HS-5 (cell line): ENCODE measurements at places on chromosomes 2 and 18.

DNA sequence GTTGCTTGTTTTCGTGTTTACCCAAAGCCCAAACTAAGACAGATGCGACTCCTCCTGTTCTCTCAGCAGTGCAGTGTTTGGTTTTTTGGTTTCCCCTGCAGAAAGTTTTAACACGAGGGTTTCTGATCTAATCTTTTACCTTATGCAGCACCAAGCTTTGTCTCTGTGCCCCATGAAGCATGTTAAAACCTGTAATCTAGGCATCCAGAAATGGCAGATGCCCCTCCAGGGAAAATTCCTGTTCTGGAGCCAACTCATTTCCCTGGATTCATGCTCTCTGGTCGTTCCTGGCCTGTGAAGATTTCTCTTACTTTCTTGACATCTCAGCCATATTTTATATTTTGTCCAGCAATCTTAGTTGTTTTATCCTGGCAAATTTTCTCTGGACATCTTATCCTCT is 91.5 kb downstream of the LTBP1 start:
- no peak for DNase-seq

- no peak for DNase-seq
Observed at GRCh38 chr2:260507-261161, 3.2 kb downstream of the SH3YL1 start.

- no peak for DNase-seq
Observed at GRCh38 chr2:197298609-197299008, 12.0 kb downstream of the ANKRD44 start.

- DNase-seq = no peak
Observed at GRCh38 chr2:222477962-222478608, 53.7 kb downstream of the SGPP2 start.

DNA sequence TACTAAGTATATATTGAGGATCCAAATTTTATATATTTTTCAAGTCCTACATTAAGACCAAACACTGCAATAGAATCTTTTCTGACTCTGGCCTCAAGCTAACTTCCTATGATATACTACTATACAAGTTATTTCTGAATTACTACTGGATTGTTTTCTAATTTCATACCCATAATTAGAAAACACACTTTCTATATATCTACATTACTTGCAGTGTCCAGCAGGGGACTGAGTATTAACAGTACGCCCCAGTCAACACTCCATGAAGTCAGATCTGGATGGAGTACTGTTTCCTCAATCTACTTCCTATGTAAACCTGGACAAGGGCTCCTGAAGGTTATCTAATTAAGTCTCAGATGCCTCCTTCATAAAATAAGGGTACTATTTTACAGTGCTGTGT is 26.5 kb downstream of the RMP24 start:
- DNase-seq = no peak

DNA sequence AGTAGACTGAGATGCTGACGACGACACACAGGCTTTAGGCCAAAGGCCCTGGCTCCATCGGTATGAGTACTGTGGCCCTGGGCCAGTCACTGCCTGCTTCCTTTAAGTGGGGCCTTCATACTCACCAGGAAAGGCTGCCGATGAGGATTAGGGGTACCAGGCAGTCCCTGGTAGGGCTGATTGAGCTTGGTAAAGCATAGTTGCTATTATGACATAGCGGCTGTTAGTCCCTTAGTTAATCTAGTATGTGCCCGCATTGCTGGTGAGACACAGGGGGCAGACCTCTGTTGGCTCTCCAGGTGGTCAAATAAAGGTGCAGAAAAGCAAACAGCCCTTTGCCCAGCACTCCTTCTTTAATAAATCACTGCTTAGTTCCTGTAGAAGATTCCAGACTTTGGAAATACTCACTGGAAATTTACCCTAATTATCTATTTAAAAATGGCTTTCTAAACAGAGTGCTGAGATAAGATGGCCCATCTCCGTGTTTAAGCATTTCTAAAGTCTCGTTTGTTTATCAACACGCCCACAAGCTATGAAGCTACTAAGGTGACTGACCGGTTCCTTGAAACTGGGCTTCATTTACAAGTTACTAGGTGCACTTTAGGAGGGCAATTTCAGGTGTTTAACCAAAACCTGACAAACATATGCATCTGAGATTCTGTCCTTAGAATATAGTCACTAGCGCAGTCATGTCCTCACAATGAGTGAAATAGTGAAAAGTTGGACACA is 8.7 kb upstream of the BIN1 start:
- DNase-seq = no peak

DNA sequence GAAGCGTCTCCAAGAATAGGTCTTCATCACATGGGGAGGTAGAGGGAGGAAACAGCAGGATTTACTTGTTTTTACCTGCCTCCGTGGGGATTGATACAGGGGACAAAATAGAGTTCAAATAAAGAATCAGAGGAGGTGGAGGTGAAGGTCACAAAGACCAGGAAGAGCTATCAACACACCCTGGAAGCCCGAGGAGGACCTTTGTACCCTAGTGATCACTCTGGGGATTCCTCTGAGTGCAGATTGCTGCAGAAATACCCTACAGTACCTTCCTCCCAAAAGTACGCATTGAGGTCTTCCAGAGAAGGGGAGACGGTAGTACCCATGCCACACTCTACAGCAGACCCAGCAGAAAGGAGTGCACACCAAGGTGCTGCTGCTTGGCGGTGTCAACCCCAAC is 44.9 kb downstream of the OSR1 start:
- DNase-seq = no peak
